ENCODE measurements at places on chromosomes 12 and 14.

- no peak for DNase-seq
These were observed 7.6 kb upstream of the FKBP11 start for GRCh38 chr12:48932878-48933277.

- no peak for DNase-seq
These were observed 14.0 kb upstream of the LYZ start for GRCh38 chr12:69334158-69334557.

DNA sequence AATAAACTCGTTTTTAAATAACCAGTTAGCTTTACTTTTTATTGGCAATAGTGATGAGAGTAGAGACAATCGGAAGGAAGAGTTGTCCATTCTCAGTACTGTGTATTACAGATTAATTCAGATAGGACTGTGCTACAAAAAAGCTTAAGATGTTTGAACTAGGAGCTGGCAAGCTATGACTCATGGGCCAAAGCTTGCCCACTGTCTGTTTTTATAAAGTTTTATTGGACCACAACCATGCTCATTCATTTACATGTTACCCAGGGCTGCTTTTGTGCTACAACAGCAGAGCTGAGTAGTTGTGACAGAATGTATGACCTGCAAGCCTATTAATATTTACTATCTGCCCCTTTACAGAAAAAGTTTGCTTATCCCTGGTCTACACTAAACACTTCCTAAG is 19.4 kb downstream of the GNS start:
- DNase-seq: no peak

DNA sequence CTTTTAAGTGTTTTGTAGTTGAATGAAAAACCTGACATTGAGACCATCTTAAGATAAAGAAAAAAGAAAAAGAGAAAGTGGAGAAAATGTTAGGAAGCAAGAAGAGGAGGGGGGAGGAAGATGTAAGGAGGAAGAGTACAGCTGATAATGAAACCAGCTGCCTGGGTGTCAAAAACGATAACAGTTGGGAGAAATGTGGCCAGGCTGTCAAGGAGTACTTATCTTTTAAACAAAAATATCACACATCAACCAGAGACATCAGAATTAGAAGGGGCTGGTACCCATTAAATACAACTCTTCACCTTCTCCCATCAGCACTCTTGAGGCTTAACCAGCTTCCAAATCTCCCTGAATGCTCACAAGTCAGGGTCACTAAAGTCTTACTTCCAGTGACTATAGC is 4.5 kb downstream of the SLC11A2 start:
- DNase-seq: no peak

DNA sequence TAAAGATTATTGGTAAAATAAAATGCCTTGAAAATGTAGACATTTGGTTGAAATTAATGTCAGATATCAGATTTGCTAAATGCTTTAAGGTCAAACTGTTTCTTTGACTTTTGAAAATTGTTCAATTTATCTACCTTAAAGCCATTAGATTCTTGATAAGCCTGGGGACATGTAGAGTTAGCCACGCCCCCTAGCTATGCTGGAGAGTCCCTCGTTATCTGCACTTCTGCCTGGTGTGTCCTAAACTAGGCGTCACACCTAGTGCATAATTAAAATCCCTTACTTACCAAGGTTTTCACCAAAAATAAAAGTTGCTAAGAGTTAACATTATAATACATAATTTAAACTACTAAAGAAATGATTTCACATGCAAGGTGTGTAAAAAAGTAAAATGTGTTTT is 79.5 kb downstream of the EGLN3 start:
- DNase-seq: no peak

GRCh38 chr12:51122844-51123243 is 39.4 kb upstream of the CSRNP2 start:
- no peak for DNase-seq

DNA sequence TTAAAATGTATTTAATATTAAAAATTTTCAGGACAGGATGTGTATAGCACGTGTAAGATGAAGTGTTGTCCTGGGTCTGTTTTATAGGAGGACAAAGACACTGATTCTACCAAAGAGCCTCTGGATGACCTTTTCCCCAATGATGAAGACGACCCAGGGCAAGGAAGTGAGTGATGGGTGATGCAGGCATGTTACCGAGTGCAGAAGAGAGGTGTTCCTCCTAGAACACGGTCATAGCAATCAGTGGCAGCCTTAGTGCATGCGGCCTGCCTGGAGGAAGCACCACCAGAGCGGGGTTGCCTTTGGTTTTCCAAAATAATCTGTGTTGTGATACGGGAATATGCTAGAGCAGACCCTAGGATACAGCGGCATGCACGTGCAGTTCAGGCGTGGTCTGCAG is 33.0 kb downstream of the KLC1 start:
- no peak for DNase-seq

DNA sequence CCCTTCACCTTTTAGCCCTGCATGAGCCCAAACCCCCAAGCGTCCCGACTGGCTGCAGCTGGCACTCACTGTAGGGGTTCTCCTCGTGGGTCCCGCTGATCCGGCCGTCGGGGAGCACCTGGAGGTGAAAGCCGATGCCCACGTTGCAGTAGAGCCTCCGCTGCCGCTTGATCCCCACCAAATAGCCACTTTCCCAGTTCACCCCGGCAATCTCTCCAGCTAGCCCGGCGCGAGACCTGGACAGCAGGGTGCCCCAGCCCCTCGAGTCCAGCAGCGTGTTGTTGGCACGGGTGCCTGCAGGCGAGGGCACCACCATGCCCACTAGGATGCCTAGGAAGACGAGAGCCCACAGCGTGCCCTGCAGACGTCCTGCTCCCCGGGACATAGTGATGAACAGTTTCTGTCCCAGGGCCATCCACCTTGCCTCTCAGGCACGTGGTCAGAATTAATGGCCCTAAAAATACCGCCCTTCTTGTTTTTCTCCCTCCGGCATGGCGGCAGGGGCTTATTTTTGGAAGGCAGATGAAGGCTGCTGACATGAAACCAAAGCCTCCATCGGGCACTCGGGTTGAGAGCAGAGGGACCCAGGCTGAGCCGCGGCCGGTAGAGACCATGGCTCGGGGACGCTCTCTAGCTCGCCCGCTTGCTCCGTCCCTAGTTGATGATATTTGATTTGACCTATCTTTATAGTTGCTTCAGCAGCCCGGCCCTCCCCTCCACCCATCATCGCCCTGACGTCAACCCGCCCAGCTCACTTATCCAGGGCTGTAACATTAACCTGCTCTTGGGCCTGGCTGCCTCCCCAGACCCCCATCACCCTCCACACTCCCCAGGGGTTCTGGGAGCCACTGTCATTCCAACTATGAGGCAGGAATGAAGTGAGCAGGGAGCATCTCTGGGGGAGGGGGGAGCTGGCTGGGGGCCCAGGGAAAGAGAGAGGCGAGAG is at the start of gene FGF6:
FGF6 (minus strand) TSS at position 660 of the 946 bp plus-strand sequence; CDS start at position 415, 245 bp downstream.
- DNase-seq: no peak
